ENCODE measurements at places on chromosomes 1 and 21.

DNA sequence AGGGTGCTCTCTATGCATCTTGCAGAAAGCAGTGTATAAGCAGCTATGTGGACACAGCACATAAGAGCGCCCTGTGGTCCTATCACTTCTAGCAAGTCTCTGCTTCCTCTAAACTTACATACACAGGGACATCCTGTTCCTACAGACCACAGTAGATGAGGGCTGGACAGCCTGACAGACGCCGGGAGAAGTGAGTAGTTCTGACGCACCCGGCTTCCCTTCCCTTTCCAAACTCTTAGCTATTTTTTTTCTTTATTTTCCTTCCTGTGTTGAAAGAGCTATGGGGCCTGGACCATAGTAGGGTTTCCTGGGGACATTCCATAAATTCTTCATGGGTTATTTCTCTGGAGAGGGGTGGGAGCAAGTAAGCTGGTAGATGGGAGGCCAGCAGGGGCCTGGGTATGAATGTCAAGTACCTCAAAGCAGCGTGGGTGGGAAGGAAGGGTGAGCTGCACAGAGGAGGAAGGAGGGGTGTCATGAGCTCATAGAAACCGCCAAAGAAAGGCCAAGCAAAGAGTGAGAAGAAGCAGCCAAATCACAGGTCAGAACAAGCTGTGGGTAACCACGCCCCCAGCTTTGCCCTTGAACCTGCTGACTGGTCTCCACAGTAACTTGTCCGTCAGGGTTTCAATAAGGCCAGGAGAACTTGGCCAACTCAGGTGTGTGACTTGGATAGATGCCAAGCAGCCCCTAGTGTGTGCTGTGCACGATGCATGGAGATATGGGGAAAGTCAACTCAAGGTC lies 36.6 kb downstream of the PLXNA2 start:
- DNase-seq = no peak

- peak; percentile 48 for DNase-seq
Observed at GRCh38 chr1:186828611-186829454, at the start of gene PLA2G4A. Gene PLA2G4A, plus strand, starts transcription at chr1:186828949. Its CDS starts 25,406 bp downstream, at chr1:186854355.

- no peak for DNase-seq
Observed at GRCh38 chr1:33093004-33093403, 12.1 kb downstream of the AZIN2 start.

DNA sequence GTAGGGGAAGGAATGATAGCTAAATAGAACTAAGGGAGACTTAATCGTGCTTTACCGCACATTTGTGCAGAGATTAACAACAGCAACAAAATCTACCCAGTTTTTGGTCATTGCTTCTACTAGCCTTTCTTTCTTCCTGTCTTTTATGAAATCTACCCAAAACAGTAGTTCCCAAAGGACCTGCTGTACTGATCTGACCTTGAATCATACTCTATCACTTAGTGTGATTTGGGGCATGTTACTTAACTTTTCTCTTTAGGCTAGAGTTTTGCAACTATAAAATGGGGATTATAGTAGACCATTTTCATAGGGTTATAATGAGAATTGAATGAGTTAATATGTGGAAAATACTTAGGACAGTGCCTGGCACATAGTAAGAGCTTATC lies 30.5 kb upstream of the MACF1 start:
- no peak for DNase-seq

DNA sequence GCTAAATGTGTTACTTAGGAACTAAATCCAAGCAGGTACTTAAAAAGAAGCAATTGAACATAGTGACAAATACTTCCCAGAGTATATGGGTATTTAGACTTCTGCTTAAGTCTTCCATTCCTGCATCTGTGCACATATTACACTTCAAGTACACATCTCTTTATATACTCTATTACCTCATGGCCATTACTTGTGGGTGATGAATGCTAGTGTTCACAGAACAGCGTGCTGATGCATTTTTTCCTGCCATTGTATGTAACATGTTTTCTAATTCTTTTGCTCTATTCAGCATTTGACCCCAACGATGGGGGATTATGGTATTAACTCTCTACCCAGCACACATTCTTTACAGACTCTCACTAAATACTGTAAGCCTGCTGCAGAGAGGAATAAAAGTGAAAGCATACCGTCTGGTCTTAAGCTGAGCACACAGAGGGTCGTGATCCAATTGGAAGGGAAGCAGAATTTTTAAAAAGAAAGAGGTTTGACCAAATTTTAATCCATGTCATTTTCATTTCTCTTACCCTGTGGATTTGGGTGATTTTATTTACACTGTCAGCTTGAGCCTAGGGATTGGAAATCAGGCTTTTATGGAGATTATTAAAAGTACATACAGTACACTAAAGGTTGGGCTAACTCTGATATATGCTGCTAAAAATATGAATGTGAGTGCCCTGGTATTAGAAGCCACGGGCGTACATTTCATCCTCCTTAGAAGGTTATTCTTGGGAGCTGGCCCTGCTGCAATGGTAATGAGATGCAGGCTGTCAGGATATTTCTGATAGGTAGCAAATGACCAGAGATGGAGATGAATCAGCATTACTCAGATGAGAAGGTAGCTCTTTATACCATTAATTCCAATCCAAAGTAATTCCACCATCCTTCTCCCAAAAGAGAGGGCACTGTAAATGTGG lies 95.5 kb upstream of the PROX1 start:
- no peak for DNase-seq

- no peak for DNase-seq
Observed at GRCh38 chr21:27429710-27430341, 462.9 kb upstream of the ADAMTS5 start.

- DNase-seq = no peak
Observed at GRCh38 chr1:74512170-74512915, at the start of gene LRRC53. Gene LRRC53, minus strand, starts transcription at chr1:74512611. Its CDS starts 29,262 bp downstream, at chr1:74483349.

GRCh38 chr1:33741749-33742148 lies 122.1 kb upstream of the HMGB4 start:
- DNase-seq = no peak

- no peak for DNase-seq
Observed at GRCh38 chr1:157781048-157781447, 4.1 kb upstream of the FCRL2 start.

DNA sequence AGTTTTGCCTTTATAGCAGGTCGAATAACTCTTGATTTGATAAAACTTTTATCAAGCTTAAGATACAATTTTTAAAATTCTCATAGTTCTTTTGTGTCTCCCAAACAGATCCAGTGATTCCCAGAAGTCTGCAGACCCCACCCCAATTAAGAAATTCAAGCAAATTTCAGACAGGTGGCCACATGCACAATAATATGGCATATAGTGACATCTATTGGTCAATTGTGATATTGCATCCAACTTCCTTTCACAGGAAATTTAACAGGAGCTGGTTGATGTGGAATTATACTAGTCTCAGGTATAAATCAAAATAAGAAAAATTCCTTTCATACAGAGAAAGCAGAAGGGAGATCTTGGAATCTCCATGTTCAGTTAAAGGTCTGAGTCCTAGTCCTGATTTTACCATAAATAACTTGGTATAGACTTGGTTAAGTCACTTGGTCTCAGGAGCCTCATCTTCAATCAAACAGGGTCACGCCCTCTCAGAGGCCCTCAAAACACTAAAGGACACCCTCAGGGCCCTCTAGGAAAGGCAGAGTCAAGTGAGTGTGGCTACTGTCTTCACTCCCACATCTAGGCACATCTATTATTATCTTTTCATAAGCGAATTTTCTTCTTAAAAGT lies 24.1 kb downstream of the PIGM start:
- DNase-seq = no peak

Data from head of caudate nucleus (tissue), 42 donors.